Heart right ventricle (tissue), 16 donors: ENCODE measurements at places on chromosomes 7 and 10. TPM values are rescaled to one million over a fixed set of nuclear protein-coding genes. Genes with fewer than 3 reads are reported as not detected.

GRCh38 chr7:139086454-139086853, 23.1 kb downstream of the ZC3HAV1 start:
- no peak for DNase-seq

The CFAP69 gene
- 0.68 TPM for polyA plus RNA-seq

The SLC35B4 gene
- polyA plus RNA-seq: 2.4 TPM

GRCh38 chr7:66206934-66207240, 1.8 kb downstream of the TPST1 start:
- no peak for DNase-seq

DNA sequence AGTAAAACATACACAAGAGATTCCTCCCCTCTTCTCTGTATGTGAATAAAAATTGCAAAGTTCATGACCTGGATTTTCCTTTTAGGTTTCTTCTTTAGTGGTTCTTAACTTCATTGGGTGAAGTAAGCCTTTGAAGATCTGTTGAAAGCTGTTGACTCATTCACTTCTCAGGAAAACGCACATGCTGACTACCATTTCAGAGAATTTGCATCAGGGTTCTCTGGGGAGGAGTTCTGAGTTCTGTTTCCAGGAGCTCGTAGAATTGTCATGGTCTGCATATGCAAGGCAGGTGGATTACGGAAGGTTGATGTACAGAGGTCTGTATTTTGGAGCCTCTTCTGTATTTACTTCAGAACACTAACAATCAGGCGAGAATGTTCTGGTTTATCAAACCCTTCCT, 962 bp upstream of the SLC26A4 start:
- DNase-seq: no peak

GRCh38 chr10:95467162-95467599, 94.0 kb downstream of the SORBS1 start:
- DNase-seq: peak; percentile 47

DNA sequence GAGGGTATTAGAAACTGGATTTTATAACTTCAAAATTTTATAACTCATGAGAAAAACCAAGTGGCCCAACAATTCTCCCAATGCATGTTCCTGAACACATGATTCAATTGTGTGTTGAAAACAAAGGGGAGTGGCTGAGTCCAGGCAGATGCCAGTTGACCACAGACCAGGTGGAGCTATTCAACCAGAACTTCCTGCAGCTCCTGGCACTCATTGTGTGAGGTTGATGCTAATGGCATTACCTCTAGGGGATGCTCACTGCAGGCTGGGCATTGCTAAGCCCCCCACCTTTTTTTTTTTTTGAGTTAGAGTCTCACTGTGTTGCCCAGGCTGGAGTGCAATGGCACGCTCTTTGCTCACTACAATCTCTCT, 20.3 kb downstream of the MYOF start:
- DNase-seq: no peak

GRCh38 chr10:110225756-110226542, 18.5 kb downstream of the MXI1 start:
- peak; percentile 93 for DNase-seq

- DNase-seq: no peak
Observed at GRCh38 chr10:32166365-32166764, 110.1 kb upstream of the KIF5B start.

DNA sequence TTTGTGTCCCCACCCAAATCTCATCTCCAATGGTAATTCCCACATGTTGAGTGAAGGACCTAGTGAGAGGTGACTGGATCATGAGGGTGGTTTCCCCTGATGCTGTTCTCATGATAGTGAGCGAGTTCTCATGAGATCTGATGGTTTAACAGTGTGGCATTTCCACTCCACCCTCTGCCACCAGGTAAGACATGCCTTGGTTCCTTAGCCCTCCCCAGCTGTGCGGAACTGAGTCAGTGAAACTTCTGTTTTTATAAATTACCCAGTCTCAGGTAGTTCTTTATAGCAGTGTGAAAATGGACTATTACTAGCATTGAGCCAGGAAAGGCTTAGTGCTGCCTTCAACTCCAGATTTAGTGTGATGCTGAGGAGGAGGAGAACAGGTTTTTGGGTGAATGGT, 222.2 kb downstream of the ADRA2A start:
- DNase-seq: no peak

DNA sequence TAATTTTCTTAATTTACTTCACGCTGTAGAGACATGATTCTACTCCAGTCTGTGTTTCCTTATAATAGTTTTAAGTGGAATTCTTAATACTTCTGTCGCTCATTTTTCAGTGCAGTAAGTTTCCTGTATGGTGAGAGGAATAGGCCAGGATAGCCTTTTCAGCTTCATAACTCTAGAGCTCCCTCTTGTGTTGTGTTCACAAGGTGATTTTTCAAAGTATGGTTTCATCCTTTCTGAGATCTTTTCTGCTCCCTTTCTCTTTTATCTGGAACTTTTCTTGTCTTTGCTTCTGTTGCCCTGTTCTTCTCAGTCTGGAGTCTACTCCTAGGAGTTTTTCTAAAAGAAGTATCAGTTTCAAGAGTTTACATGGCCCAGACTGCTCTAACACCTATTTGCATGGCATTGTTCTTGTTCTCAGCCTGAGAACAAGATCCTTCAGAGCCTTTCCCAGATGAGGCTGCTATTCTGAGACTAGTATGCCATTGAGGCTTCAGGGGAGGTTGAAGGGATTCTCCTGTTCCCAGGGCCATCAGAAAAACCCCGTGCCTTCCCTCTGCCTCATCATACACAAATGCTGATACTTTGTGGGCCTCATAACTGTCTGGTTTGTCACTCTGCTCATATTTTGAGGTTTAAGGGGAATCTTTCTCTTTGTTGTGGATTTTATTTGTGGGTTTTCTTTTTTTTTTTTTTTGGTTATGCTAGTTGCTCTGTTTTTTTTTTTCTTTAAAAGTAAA, 21.8 kb downstream of the NET1 start:
- no peak for DNase-seq

GRCh38 chr7:11228515-11228914, 254.8 kb downstream of the PHF14 start:
- peak; percentile 63 for DNase-seq

- DNase-seq: no peak
Observed at GRCh38 chr10:70593513-70593890, 9.0 kb downstream of the PRF1 start.

- DNase-seq: no peak
Observed at GRCh38 chr7:43637114-43637806, 54.4 kb downstream of the STK17A start.
